CD4-positive, alpha-beta T cell treated with Interleukin-4 for 4 hours (primary cell): ENCODE measurements at places on chromosomes 7 and 10.

GRCh38 chr10:46555366-46555712, 1.1 kb downstream of the GPRIN2 start:
- DNase-seq, result no peak

DNA sequence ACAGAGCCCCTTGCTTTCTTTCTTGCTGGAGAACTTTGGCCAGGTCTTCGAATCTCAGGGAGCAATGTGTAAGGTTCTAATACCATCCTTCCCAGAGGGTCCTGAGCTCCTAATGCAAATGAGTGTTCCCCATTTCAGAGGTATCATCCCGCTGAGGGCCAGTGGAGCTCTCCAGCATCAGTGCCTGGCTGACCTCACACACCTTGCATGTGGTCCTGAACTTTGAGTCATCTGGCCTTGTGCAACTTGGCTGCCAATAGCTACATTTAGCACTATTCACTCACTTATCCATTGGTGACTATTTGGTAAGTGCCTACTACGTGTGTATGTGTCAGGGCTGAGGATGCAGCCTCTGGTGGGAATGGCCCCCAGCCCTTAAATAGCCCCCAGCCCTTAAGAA, 48.4 kb upstream of the HABP2 start:
- DNase-seq, result no peak

GRCh38 chr7:6167004-6167551, 105.3 kb downstream of the CYTH3 start:
- DNase-seq, result no peak

DNA sequence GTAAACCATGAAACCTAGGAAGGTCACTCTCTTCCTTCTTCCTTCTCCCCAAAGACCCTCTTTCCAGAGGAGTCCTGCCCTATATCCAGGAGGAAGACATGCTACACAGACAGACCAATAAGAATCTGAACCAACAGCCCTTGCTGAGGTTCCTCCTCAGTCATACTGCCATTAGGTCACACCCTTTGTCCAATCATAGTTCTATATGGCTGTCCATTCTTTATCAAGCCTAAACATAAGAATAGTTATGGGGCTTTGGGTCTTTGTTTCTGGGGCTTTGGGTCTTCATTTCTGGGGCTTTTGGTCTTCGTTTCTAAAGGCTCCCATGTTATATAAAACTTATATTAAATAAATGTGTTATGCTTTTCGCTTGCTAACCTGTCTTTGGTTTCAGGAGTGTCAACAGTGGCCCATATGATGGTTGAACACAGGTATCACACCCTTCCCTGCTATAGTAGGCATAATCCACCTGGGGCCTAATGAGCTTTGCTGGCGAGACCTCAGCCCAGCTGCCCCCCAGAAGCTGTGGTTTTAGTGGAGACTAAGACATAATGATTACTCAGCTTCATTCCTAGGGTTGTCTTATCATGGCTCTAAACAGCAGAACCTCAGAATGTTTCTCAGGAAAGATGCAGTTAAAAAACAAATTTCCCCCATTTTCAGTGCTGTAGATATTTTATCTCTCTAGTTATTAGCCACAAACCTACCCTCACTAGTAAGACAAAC, 91.6 kb downstream of the ELMO1 start:
- DNase-seq, result no peak

DNA sequence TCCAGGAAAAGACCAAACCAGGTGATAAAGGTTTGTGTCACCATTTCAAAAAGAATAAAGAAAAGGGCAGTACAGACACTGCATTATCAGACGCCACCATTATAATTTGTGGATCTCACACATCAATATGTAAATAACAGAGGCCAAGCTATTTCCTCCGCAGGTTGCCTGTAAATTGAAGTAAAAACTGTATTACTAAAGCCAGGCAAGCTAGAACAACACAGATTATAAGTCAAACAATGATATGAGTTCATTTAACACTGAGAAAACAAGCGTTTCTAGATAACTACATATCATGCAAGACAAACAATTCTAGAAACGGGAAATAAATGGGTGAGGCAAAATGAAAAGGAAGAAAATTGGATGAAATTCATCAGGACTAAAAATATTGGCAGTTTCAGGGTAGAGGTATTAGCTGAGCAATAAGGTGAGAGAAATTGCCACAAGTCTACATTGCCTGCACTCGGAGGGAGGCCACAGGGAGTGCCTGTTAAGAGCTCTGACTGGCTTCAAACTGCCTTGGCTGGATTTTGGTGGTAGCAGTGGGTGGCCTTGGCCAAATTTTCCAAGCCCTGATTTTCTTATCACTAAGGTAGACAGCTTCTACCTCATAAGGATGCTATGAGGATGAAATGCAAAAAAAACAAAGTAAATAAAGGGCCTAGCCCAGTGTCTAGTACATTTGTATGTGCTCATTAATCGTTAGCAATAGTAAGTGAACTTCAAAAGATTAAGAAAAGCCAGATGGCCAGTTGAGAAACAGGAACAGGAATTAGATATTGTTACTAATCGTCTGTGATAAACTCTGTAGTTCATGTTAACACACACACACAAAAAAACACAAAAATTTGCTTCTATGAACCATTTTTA, 240.0 kb upstream of the NFE2L3 start:
- no peak for DNase-seq

DNA sequence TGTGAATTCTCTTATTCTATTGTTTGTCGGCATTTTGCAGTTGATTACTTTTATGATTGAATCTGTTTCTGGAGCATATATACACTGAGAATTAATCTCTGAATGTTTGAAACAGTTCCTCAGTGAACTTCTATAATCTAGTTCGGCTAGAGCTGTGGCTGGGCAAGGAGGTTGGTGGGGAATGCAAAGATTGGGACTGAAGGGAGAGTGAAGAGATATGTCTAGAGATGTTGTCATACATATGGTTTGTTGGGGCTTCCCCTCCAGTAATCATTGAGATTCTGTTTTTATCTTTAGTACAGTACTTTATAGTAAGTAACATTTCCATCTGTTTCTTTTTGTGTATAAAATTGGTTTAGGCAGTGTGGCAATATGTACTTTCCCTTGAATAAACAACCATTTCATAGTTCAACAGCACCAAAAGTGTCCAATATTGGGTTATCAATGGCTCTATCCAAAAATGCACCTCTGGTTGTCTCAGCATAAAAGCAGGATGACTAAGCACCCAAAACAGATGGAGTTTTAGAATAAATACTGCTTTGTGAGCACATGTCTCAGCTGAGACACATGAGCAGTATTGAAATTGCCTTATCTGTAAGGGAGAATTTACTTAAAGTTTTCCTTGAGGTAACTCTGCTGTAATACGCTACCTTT, 36.7 kb downstream of the WAC start:
- no peak for DNase-seq

GRCh38 chr10:13953371-13953770, 366.6 kb downstream of the PRPF18 start:
- no peak for DNase-seq

DNA sequence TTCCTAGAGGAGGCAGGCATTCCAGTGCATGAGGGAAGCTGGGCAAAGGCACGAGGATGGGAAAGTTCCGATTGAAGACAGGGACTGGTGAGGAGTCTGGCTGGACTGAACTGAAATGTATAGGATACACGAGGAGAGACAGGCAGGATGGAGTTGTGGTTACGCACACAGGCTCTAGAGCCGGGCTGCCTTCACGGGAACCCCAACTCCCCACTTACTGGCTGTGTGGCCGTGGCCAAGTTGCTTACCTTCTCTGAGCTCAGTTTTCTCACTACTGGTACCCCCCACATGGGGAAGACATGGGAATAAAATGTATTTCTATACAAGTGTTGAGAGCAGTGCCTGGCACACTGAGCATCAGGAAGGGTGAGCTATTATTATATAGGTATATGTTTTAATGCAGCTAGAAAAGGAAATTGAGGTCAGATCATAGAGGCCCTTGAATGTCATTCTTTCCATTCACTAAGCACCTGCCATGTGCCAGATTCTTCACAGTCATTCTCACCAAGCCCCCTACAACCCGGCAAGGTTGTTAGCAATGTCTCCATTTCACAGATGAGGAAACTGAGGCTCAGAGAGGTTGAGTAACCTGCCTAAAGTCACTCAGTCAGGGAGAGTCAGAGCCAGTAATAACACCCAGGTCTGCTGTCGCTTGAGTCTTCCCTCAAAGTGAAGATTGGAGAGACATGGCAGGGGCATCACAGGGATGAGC, 9.7 kb downstream of the CHST3 start:
- no peak for DNase-seq

DNA sequence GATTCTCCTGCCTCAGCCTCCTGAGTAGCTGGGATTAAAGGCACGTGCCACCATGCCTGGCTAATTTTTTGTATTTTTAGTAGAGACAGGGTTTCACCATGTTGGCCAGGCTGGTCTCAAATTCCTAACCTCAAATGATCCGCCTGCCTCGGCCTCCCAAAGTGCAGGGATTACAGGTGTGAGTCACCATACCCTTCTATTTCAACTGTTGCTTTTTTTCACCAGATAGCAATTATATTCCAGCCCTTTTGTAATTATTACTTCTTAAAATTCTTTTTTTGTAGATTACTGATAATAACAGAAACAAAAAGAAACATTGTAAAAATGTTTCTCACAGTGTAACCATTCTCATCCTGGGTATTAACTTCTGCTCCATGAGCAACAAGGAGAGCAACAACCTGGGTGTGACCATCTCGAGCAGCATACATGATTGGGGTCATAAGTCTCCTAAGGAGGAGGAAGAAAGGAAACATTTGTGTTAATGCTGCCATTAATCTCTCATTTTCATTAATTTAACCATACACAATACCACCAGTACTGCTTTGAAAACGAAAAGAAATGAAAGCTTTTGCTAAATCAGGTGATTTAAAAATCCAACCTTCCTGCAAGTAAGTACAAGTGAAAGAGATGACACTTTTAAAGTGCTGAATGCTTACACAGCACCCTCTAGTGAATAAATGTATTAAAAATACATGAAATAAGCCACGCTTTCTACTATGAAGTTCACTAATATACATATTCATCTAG, 41.8 kb downstream of the ASZ1 start:
- no peak for DNase-seq

DNA sequence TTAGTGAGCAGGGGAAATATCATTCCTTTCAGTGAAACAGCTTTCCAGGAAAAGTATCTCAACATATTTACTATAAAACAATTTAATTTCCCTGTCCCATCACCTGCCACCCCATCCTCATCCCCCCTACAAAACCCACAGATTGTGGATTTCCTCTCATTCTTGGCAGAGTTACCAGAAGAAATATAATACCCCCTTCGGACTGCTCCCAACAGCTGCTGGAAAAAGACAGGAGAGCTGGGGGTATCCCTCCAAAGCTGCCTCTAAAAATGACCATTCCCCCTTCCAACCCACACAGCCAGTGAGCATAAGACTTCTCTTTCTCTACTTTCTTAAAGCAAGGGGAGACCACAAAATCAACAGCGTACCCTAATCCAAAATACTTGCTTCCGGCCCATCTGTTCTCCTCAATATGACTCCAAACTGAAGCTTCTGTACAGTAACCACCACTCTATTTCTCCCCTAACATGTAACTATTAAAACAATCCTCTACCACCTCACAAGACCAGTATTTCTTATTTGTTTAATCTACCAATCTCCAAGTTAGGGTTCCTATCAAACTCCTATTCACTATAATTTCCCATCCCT, 7.8 kb downstream of the FBXW4 start:
- DNase-seq, result no peak

DNA sequence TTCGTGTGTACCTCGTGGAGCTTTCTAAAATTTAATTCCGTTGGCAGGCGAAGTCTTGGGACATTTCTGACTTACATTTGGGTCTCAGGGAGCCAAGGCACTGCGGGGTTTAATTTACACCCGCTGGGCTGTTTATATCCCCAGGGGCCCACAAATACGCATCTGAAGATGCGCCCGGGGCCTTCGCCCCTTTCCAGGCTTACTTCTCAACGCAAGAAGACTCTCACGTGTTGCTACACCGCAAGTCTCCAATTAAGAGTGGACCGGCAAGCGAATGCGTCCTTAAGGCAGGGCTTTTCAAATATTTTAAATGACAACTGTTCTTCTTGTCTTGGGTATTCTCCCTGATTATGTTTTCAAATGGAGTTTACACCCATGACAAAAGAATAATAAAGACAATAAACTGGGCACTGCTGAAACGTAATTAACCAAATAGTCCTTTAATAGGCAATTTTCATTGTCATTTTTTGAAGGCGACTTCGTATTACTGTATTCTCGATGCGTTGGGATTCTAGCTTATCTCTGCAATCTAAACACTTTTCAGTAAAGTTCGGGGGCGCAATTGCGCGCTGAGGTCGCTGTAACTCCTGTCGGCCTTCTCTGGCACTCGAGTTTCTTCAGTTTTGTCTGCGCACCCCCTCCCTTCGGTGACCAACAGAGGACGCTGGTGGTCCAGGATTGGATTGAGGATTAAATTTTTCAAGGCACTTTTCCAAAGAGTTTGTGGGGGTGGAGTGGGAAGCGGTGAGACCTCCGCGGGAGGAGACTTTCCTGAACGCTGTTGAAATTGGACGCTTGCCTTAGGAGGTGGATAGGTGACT, 837 bp upstream of the IGFBP3 start:
- peak; percentile 20 for DNase-seq

DNA sequence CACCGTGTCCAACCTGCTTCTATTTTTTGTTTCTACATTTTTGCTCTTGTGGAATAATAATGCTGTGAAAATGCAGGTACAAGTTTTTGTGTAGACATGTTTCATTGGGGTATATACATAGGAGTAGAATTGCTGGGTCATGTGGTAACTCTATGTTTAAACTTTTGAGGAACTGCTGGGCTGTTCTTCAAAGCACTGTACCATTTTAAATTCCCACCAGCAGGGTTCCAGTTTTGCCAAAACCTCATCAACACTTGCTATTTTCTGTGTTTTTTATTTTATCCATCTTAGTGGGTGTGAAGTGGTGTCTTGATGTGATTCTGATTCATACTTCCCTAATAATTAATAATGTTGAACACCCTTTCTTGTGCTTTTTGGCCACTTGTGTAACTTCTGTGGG, 138.6 kb downstream of the RGS10 start:
- no peak for DNase-seq

DNA sequence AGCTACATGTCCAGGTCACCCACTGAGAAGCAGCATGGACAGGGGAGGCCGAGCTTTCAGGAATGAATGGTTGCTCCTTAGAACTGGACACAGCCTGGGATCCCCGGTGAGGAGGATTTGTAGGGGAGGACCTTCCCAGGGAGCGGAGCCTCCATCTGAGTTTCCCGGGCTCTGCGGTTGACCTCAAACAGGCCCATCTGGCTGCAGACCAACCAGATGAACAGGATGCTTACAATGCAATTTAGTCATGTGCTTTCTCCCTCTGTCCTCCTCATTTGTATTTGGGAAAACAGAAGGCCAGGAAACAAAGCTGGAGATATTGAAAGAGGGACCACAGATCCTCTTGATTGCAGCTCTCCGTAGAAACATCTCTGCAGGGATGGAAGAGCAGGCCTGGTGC, 104.8 kb downstream of the EMX2 start:
- DNase-seq, result no peak

- DNase-seq, result no peak
Observed at GRCh38 chr10:131162866-131163843, 148.4 kb downstream of the TCERG1L start.
